RWPE1 (cell line): ENCODE measurements at places on chromosomes 1 and 21.

- DNase-seq = no peak
Observed at GRCh38 chr1:246437961-246438360, 69.1 kb downstream of the SMYD3 start.

DNA sequence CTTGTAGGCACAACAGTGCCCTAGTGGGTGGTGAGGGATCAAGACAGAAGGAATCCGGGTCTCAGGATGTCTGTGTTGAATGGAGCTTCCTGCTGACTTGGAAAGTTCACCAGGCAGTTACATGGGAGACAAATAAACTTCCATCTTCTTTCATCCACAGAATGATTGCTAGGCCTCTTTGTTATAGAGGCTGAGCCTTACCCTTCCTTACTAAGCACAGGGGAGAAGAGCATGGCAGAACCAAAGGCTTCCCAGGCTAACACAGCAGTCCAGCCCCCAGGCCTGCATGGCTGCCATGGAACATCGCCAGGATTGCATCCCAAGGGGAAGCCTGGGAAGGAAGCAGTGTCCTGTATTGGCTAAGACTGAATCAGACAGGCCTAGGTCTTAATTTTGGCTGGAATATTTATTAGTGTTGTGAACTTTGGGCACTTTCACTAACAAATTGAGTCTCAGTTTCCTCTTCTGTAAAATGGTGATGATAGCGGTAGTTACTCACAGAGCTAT is 18.7 kb downstream of the HEYL start:
- DNase-seq = no peak

DNA sequence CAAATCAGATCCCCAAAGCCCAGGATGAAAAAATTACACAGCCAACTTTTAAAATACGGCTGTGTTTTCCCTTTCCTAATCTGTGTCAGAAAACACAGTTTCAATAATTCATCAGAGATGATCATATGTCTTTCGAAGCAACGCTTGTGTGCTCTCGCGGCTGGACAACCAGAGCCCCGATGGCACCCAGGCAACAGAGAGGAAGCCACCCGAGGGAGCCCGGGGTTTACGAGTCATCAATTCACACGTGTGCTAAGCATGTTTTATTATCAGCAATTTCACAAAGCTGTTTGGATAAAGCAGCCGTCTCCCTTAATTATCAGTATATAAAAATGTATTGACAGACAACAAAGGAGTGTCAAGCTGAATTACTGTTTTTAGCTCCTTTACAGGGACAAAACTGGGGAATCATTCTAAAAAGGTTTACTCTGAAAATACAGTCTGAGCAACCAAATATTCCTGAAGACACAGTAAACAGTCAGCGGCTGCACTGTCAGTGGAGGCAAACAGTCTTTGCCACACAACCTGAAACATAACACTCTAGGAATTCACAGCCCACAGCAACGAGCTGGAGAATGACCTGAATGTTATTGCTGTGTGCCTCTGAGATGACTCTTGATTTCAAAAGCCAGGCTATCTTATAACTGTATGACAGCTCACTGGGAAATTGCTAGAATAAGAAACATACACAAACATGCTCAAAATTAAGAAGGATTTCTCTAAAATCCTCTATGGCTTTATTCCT is 201.0 kb downstream of the SIPA1L2 start:
- DNase-seq = no peak

GRCh38 chr1:228903434-228904071 is 168.3 kb downstream of the RHOU start:
- no peak for DNase-seq

DNA sequence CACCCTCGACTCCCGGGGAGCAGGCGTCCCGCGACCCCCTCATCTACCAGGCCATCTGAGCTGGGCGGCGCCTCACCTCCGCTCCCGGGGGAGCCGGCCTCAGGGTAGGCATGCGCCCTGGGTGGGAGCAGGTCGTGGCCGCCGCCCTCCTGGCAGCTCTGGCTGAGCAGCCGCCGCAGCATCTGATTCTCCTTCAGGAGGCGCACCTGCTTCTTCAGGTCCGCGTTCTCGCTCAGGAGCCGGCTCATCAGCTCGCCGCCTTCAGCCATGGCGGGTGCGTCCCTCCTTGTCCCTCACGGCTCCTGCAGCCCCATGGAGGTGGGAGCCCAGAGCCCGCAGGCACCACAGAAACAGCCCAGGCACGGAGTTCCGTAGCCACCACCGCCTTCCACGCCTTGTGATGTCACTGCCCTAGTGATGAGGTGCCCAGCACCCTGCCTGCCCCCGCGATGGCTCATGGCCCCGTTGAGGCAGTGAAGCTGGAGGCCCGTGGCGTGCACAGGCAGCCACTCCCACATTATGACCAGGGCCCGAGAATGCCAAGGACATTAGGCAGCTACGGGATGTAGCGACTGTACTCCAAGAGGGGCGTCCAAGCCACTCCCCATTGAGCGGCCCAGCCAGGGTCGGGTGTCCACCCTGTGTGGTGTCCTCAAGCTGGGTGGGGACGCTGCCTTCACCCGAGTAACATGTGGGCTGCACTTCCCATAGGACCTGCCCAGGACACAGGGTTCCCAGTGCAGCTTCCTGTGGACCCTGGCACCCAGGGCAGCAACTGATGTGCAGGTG is 1.5 kb downstream of the SPATC1L start:
- no peak for DNase-seq

- DNase-seq = no peak
Observed at GRCh38 chr1:112625696-112626095, 6.1 kb downstream of the CAPZA1 start.

DNA sequence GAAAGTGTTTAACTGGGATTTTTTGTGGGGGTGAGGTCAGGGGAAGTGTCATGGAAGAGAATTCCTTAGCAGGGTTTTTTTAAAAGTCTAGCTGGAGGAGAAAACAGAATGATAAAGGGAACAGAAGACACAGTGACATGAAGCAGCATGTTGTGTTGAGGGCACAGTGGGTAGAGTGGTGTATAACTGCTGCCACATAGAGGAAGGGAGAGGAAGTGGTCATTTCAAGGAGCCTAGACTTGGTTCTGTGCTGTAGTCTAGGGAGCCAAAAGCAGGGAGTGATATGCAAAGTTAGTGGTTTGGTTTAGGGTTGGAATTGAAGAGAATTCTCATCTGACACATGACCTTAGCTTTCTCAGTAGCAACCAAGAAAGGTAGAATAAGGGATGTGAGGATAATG is 10.2 kb downstream of the EEIG2 start:
- peak; percentile 29 for DNase-seq

- no peak for DNase-seq
Observed at GRCh38 chr21:44849616-44850130, 23.8 kb downstream of the PTTG1IP start.
